ENCODE measurements at places on chromosomes 12 and 14.

- no peak for DNase-seq
These were observed 54.6 kb downstream of the CALM1 start for GRCh38 chr14:90451443-90451842.

- DNase-seq, result no peak
These were observed 25.5 kb upstream of the KIF26A start for GRCh38 chr14:104112609-104113571.

GRCh38 chr14:24430143-24430681 is 458 bp downstream of the KHNYN start:
- peak; percentile 72 for DNase-seq

- no peak for DNase-seq
These were observed 2.5 kb upstream of the SERPINA10 start for GRCh38 chr14:94295360-94296180.

- peak; percentile 52 for DNase-seq
These were observed 24.9 kb downstream of the SLC6A12 start for GRCh38 chr12:188910-189621.

DNA sequence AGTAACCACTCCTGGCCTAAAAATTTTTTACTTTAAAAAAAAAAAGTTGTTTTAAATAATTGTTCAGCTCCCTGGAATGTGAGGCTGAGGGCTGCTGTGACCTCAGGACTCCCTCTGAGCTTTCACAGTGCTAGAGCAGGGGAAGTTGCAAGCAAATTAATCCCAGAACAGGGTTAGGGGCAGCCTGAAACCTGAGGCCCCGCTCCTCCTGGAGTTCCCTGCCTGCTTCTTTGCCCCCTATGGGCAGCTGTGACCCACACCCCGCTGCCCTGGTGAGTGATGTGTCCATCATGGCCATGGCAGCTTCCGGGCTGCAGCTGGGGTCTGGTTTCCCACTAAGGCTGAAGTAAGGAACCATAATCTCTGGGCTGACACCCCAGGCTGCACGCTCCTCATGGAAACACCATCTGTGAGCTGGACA is 9.5 kb downstream of the RITA1 start:
- DNase-seq, result no peak

GRCh38 chr12:31322801-31323207 is 3.1 kb downstream of the SINHCAF start:
- DNase-seq, result no peak

GRCh38 chr12:28427046-28427445 is 236.8 kb downstream of the CCDC91 start:
- DNase-seq, result no peak

GRCh38 chr12:66036317-66036716 is 94.2 kb downstream of the LLPH start:
- no peak for DNase-seq

GRCh38 chr12:47840571-47840970 is 20.9 kb upstream of the HDAC7 start:
- no peak for DNase-seq

DNA sequence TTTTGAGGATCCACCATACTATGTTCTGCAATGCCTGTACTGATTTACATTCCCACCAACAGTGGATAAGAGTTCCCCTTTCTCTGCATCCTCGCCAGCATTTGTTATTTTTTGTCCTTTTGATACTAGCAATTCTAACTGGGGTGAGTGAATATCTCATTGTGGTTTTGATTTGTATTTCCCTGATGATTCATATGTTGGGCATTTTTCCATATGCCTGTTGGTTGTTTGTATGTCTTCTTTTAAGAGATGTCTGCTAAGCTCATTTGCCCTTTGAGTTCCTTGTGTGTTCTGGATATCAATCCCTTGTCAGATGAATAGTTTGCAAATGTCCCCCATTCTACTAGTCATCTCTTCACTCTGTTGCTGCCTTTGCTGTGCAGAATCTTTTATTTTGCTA is 49.0 kb upstream of the MSRB3 start:
- DNase-seq, result no peak

DNA sequence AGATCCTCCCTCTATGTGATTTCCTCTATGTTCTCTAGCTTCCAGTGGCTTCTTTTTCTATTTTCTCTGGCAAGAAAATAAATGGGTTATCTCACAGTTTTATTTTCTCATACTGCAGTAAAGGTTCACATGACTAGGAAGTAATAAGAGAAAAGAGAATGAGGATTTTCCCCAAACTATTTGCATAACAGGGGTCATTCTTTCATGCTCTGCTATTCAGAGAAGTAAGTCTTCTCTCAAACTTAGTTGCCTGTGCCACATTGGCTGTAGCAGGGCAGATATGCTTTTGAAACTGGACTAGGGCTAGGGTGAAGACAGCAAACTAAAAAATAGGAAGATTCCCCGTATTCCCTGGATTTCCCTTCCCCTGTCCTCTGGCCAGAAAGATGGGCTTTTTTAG is 57.4 kb downstream of the ACSM4 start:
- DNase-seq, result no peak
